ENCODE measurements at places on chromosomes 1 and 21.

- DNase-seq, result no peak
These were observed 27.7 kb downstream of the CD34 start for GRCh38 chr1:207883104-207883651.

DNA sequence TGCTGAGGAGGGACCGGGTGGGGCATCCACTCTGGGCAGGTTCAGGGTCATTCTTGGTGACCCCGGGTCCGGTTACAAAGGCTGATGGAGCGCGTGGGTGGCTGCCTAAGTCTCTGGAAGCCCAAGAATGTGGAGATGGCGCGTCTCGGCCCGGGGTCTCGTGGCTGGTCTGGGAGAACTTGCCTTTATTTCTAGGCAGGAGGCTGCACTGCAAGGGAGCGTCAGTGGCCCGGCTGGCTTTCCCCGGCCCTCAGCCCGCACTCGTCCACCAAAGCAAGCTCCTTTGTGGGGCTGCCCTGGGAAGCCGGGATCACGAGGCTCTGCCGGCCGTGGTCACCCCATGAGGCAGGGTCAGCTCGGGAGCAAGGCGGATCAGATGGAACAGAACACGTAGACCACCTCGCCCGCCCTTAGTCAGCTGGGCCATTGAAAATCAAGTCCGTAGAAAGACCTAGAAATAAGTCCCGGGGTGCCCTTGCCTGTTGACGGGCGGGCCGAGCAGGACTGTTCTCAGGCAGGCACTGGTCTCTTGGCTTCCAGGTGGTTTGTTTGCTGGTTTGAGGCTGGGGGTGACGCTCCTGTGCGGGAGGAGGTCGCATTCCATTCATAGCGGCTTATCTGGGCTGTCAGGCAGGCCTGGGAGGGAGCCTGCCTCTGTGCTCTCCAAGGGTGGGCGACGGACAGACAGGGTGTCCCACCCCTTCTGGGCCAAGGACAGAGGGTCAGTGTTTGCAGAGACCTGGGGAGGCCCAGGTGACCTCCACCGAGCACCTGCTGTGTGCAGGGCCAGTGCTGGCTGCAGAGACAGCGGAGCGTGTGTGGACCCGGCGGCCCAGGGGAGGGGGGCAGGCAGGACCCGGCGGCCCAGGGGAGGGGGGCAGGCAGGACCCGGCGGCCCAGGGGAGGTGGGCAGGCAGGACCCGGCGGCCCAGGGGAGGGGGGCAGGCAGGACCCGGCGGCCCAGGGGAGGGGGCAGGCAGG, 25.8 kb downstream of the COL18A1 start:
- no peak for DNase-seq

DNA sequence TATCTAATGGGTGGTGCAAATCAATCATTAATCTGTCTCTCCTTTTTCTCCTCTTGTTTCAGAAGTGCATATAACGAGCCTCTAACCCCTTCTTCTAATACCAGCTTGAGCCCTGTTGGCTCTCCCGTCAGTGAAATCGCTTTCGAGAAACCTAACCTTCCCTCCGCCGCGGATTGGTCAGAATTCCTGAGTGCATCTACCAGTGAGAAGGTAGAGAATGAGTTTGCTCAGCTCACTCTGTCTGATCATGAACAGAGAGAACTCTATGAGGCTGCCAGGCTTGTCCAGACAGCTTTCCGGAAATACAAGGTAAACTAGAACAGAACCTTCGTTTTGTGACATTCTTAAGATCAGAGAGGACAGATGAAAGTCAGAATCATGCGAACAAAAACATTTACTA, 25.3 kb upstream of the VAMP3 start:
- no peak for DNase-seq

DNA sequence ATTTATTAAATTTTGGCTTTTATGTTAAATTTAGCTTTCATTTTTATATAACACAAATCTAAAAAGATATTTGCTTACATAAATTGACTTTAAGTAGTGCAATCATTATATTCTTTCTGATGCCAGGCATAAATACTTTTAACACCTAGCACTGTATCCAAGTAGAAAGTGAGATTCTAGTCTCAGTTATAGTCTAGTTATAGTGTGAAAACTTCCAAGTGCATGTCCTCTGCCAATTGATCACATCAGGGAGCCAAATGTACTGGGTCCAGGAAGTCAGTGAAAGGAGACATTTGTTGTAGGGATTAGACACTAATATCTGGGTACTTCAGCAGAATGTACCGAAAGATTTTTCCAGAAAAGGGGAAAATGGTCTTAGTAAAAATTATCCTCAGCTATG, 290.7 kb upstream of the ZRANB2 start:
- DNase-seq, result no peak

DNA sequence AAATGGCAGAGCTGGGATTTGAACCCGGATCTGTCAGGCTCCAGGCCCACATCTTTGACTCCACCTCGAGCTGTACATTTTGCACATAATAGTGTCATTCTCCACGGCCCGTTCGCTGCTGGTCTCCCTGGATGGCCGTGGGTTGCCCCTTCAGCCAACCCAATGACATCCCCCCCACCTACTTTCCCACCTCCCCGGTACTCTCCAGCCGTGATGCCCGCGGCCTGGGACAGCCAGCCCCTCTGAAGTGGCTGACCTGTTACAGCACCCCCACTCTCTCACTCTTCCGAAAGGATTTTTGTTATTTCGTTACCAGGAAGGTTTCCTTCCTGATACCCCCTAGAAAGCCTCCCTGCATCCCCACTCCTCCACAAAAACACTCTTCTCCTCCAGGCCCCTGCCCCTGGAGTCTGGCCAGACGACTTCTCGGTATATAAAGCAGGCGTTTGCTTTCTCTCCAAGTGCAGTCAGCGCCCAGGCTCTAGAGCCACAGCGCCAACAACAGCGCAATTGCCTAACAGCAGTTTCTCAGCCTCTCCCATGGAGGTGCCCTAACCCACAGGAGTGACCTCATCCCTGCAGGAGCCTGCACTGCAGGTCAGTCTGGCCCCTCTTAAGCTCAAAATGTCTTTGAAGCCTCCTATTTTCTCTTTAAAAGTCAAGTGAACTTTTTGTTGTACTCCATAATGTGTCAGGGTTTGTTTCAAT, 14.5 kb upstream of the GJB5 start:
- DNase-seq, result no peak

- peak; percentile 56 for DNase-seq
These were observed 511 bp downstream of the DNTTIP2 start for GRCh38 chr1:93878501-93878888.

DNA sequence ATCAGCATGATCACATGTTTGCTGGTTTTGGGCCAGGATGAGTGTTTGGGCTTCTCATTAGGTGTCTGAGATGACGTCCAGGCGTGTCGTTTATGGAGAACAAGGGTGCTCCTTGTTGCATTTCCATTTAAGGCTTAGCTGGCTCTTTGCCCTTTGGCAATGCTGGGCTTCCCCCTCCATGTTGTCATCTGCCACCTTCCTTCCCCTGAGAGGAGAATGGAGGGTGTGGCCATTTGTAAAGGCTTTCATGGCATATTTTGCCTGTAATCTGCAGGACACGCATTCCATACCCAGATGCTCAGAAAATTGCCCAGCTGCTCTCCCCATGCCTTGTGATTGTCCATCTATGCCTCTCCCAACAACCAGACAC, 27.7 kb downstream of the PKP1 start:
- DNase-seq, result peak; percentile 21

DNA sequence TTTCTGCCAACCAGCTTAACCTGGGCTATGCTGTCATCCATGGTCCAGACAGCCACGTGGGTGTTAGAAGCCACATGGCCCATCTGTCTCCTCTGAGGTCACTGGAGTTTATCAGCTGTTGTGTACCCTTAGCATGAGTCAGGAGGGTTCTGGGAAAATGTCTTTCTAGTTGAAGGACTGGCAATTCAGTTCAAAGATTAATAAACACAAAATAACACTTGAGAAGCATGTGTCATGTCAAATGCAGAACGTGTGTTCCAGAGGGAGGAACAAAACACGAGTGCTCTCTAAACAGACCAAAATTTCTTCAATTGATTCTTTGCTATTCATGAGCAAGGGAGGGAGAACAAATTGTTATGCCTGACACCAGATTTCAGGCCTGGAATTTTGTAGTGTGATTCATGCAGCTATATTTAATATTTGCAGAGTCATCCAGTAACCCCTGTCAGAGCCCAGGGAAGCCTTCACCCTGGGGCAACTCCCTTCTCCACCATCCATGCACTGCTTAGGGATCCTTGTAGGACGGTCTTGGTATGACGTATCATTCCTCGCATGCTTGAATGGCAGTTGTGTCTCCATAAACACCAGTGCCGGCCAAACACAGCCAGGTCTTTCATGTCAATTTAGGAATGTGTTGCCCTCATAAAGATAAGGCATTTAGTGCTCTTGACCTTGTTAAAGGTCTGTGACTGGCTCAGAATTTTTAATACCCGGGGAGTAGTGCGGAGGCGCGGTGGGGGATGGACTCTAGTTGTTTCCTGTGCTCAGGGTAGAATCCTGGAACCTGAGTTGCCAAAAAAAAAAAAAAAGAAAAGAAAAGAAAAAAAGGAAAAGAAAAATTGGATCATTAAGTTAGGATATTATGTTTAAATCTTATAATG, 27.7 kb upstream of the DYRK1A start:
- DNase-seq, result peak; percentile 98

- no peak for DNase-seq
These were observed 10.8 kb upstream of the EXTL1 start for GRCh38 chr1:26010825-26011224.

DNA sequence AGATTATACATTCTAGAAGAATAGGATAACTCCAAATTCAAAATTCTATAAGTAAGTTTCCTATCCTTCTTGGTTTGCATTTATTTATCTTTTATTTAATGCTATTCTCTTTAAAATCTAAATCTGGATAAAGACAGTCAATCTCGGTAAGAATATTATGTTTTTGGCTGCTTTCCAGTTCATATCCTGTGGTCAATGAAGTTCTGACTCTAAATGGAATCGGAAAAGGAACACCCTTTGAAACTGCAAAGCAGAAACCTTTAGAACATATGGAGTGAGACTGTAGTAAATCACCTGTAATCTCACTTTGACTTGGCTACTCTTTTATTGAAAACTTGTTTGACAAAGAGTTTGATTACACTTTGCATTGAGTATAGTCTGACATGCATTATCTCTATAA, 85.2 kb downstream of the KIFAP3 start:
- DNase-seq, result no peak

- DNase-seq, result peak; percentile 39
These were observed 690.7 kb downstream of the ADGRL2 start for GRCh38 chr1:82491301-82492048.

GRCh38 chr1:27383039-27383605, at the start of gene CD164L2:
TSS of gene CD164L2 (minus strand) at chr1:27383333. CDS start at chr1:27383239, 94 bp downstream.
- no peak for DNase-seq

GRCh38 chr1:59427155-59427554, 130.3 kb downstream of the FGGY start:
- no peak for DNase-seq

DNA sequence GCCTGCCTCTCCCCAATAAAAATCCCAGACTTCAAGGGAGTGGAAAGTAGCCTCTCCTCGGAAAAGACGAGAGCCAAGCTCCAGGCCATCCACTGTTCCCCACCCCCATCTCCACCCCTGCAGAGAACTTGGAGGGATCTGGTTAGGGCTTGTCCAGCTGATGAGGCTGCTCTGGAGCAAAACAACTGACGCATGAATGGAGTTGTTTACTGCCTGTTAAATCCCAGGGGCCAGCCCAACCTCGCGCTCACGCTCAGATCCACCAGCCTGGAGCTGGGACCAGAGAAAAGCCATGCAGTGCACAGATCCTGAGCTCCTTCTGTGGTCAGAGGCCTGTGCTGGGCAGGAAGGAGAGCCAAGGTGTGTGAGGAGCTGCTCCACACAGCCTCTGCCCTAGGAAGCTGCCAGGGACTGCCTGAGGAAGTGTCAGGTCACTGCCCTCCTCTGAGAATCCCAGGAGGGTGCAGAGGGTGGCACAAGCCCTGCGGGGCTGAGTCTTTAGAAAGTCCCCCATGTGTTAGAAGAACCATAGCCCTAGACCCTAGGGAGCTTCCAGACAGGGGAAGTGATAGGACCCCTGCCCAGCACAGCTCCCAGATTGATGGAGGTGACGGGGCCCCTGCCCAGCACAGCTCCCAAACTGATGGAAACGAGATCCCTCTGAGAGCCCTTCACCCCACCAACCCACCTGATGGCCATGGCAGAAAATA, 109.0 kb upstream of the IPO9 start:
- DNase-seq, result peak; percentile 80

DNA sequence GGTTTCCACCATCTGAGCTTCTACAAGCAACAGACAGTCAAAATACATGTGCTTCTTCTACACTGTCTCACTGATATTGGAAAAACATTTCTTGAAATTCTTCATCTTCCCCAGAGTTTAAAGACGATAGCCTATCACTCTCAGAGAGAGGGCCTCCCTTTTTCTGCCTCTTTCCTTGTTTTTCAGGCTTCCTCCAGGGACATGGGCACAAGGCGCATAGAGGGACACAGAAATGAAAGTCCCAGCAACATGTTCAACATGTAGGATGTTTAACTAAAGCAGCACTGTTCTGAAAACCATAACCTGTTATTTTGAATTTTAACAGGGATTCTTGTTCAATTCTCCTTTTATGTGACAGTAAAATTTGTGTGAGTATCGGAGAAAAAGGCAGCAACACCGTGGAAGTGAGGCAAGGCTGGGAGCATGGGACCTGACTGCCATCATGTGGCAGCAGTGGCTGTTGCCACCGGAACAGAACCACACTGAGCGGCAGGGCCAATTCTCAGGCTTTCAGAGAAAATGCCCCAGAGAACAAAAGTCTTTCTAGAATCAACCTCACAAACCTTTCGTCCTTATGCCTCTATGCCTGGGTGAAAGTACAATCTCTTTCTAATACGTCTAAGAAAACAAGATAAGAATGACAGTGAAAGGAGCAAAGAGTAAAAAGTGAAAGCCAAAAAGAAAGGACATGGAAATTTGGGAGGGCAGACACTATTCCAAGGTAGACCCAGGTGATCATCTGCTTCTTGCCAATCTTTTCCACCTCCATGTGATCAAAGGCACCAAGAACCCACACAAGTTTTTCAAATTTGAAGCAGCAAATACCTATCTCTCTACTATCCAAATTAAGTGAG, 54.5 kb downstream of the PCNX2 start:
- peak; percentile 53 for DNase-seq

DNA sequence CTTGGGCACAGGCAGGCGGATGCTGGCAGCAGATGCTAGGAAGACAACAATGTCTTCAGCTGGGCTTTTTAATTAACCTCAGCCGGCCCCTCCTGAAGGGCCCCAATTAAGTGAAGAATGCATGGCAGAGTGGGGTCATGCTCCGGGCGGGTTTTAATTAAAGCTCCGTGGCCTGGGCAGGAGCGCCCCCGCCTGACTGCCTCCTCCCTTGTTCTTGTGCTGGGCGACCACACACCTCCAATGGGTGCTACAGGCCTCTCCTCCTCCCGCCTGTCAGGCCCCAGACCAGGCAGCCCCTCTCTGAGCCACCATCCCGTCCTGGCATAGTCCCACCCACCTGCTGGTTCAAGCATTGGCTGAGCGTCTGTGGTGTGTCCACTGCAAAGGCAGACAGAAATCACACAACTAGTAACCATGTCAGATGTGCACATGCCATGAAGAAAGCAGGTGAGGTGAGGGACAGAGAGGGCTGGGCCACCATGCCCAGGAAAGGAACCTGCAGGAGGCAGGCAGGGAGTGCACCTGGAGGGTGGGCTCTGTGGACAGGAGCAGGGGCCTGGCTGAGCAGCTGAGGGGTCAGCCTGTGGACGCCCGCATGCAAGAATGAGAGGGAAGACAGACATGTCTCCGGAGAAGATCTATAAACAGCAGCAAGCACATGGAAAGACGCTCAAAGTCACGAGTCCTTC, 8.5 kb upstream of the ARF1 start:
- DNase-seq, result no peak
